ENCODE measurements at places on chromosomes 7 and 10.

DNA sequence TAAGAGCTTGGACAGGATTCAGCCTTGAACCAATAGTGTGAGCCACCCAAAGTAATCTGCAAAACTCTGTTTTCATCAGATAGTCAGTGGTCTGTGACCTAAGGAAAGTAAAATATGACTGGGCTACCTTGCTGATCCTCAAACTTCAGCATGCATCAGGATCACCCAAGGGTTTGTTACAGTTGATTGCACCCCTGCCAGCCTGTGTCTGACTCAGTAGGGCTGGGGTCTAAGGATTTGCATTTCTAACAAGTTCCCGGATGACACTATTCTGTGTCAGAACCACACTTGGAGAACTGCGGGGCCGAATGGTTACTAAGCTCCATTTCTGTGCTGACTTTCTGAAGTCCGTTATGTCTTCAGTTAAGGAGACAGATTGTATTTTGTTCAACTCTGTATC is 40.6 kb upstream of the TSPAN13 start:
- DNase-seq = no peak

GRCh38 chr10:129851941-129852640 is 112.0 kb downstream of the EBF3 start:
- no peak for DNase-seq

DNA sequence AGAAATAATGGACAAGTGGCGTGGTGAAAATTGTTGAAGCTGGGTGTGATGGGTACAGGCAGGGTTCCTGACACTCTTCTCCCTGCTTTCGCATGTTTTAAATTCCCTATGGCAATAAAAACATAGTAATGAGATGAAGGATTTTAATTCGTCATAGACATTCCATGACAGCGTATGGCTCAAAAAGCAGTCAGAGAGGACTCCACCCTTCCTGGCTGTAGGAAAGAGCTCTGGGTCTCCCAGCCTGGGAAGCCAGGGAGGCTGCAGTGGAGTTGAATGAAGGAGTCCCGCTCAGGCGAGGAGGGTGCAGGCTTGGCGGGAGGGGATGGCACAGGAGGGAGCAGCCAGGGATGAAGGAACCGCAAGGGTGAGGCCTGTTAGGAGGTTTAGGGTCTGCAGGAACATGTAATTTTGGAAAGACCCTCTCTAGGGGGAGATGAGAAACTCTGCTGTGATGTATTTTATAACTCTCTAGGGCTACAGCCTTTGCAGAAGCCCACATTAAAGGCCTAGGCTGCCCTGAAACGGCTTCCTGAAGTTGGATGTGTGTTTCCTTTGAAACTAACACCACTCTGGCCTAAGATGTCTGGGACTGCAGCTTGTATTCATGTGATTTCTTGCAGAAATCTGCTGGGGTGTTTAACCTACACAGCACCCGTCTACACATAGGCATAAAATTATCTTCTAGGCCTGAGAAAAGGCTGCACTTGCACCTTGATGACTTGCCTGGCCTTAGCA is 7.6 kb upstream of the LARP4B start:
- DNase-seq = no peak

GRCh38 chr10:27399871-27400270 is 104.2 kb upstream of the RAB18 start:
- DNase-seq = no peak

DNA sequence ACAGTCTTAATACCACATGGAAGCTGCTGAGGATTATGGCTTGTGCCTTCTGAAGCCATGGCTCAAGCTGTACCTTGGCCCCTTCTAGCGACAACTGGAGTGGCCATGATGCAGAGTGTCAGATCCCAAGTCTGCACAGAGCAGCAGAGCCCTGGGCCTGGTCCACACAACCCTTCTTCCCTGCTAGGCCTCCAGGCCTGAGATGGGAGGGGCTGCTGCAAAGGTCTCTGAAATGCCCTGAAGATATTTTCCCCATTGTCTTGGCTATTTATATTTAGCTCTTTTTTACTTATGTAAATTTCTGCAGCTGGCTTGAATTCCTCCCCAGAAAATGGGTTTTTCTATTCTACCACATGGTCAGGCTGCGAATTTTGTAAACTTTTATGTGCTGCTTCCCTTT is 804.6 kb upstream of the ZWINT start:
- DNase-seq = no peak

All from fibroblast of gingiva (primary cell).